ENCODE measurements at places on chromosomes 5 and 9.

- DNase-seq = peak; percentile 35
Observed at GRCh38 chr9:121896545-121896943, 196.6 kb downstream of the TTLL11 start.

DNA sequence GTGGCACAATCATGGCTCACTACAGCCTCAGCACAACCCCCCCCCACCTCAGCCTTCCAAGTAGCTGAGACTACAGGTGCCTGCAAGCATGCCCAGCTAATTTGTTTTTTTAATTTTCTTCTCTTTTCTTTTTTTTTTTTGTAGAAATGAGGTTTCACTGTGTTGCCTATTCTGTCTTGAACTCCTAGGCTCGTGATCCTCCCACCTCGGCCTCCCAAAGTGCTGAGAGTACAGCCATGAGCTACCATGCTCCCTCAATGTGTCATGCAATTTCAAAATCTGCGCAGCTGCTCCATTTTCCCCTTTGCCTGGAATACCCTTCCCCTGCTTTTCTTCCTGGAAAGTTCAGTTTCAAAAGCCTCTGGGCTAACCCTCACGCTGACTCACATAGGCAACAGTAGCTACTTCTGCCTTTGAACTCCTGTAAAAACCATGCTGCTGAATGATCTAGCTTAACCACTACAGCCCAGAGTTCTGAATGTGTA, 71.0 kb upstream of the IL7R start:
- peak; percentile 83 for DNase-seq

DNA sequence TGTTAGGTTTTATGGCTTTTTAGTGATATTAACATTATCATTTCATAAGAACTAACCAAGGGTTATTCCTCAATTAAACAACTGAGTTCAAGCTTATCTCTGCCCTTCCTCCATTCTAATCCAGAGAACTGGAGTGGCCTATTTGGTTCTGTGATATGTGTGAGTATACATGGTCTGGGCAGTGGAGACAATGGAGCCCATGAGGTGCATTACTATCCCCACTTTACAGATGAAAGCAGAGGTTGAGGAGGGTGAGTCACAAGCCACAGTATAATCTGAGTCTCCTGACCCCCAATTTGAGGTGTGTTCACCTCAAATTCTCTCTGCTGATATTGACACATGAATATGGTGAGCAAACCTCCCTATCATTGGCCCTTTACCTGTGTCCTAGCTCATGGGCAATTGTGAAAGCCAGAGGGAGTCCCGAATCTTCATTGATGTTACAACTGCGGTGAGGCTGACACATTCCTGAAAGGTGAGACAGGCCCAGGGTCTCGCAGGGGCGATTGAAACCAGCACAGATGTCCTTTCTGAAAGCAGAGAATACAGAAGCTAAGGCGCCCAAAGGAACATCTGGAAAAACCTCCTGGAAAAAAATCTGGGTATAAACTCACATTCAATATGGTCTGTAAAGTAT, 217.2 kb downstream of the TARS1 start:
- DNase-seq = no peak

- no peak for DNase-seq
Observed at GRCh38 chr5:39835371-39835770, 410.6 kb upstream of the DAB2 start.

DNA sequence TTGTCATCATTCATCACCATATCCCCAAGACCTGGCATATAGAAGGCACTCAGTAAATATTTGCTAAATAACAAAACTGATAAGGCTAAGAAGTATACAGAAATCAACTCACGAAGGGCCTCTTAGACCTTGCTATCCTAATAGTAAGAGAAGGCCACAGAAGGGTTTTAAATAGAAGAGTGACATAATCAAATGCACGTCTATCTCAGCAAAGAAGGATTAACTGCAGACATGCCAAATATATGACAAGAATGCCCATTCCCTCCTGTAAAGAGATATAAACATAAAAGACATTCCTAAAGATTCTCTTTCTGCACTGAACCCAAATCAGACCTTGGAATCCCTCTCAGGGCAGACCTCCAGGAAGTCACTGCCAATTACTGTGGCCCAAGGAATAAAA, 34.1 kb downstream of the ECPAS start:
- DNase-seq = no peak

DNA sequence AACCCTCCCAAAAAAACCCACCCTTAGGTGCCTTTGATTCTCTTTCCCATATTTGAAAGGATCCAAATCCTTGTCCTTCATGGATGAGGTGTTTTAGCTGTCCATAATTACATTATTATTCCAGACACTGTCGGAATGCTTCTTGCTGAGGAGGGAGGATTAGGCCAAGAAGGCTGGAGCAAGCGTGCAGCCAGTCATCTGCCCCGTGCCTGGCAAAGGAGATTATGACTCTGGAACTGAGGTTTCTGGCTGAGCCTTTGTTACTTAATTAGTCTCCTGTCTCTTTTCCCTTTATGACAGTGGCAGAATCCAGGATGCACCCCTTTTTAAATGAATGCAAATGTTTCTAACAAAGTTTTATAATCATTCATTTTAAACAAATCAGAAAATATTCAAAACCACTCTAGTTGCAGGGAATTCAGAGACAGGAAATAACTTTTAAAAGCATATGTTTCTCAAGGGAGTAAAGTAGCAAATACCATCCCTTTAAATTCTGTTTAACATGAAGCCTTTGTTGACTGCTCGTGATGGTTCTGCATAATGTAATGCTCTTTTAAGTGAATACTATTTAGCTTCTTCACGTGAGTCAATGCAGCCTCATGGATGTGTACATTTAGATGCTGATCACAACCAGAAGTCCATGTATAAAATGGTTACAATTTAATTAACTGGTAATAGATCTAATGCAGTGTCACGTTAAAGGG, 69.8 kb downstream of the GALNT10 start:
- no peak for DNase-seq

DNA sequence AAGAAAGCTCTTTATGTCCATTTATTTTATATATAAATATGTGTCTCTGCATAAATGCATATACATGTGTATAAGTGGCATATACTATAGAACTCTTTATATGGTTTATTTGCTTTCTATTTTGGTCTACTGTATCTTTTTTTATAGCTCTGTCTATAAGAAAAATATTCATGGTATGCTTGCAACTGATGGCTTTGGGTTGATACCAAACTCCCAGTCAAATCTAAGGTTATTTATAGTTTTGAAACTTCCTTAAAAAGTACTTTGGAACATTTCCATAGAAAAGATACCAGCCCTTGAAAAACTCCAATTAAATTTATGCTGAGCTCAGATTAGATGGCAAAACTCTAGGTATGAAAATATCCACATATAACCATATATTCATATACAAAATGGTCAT, 120.0 kb upstream of the KLF9 start:
- DNase-seq = no peak

GRCh38 chr9:79975621-79976256, 404.0 kb downstream of the TLE4 start:
- DNase-seq = no peak

- DNase-seq = no peak
Observed at GRCh38 chr5:121296356-121296755, 555.3 kb upstream of the FTMT start.

GRCh38 chr9:129174724-129175514, 3.1 kb downstream of the IER5L start:
- DNase-seq = peak; percentile 72

- DNase-seq = no peak
Observed at GRCh38 chr5:179185256-179185940, 125.2 kb downstream of the ZNF354C start.

- no peak for DNase-seq
Observed at GRCh38 chr5:172903790-172904189, 55.4 kb upstream of the RPL26L1 start.

- peak; percentile 66 for DNase-seq
Observed at GRCh38 chr9:137878146-137878941, 762 bp downstream of the CACNA1B start.

GRCh38 chr5:180487556-180487955, 6.6 kb upstream of the CNOT6 start:
- no peak for DNase-seq

- no peak for DNase-seq
Observed at GRCh38 chr5:158698023-158698639, 401.6 kb downstream of the EBF1 start.

GRCh38 chr5:56818450-56819037, 3.2 kb downstream of the MAP3K1 start:
- DNase-seq = no peak

DNA sequence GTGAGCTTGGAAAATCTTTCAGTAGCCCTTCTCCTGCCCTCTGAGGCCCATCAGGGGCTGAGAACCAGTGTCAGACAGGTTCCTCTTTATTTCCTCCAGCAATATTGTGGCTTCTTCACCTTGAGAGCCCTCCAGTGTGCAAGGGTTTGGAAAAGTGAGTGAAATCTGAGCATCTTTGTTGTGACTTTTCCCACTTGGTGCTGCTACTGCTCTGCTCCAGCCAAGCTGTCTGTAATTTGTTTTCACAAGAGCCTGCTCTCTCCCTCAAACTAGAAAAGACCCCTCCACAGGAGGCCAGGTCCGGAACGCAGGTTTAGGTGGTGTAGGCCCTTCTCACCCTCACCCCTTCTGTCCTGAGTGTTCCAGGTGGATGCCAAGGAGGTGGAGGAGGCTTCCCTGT, 57.4 kb upstream of the SPRY4 start:
- no peak for DNase-seq

- DNase-seq = no peak
Observed at GRCh38 chr9:112142420-112142819, 32.7 kb downstream of the SUSD1 start.

GRCh38 chr5:123865641-123866040, 353.7 kb downstream of the CSNK1G3 start:
- no peak for DNase-seq

- no peak for DNase-seq
Observed at GRCh38 chr5:65916636-65917035, 9.7 kb upstream of the ERBIN start.

DNA sequence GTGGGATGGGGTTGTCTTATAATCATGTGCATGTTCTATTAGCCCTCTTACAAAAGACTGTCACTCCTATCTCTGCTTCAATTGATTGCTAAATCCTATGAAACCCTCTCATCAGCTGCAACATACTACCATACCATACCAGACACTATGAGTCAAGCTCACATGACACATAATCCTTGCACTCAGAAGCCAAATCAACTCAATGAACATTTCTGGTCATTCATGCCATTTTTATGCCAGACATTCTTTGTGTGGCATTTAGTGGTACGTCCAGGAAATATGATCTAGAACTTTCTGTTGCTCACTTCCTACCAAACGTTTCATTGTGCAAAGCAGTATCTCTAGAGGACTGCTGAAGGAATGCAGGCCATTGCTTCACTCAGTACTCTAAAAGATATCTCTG, 159.2 kb upstream of the GNA14 start:
- no peak for DNase-seq

DNA sequence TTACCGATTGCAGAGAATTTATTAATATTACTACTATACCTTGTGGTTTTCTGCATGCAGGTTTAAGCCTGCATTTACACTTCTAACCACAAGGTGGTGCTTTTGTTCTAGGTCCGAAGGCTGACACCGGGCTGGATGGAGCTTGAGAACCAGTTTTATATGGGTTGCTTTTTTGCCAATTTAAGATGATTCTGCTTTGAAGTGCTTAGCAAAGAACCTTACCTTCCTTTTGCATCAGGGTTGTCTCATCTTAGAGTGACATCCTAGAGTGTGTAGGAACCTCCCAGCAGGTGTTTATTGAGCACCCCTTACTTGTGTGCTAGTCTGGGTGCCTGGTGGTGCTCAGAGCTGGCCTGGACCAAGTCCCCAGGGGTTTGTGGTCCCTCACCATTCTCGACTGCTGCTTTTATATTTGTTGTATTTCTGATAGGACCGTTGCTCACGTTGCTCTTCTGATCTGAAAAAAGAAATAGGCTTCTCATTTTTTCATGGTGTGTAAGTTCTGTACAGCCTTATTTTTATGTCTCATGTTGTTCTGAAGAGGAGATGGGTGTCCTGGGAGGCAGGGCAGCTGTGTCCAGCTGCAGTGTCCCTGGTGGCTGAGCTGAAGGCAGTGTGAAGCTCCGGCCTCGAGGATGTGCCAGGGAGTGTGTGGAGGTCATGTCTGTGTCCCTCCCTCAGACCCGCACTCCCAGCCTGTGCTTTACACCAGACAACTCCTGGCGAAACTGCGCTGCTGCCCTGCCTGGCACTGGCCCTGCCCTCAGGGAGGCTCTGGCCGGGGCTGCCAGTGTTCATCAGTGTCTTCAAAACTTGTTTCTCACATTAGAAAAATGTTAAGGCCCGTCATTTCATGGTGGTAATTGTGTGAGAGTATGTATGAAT, 54.3 kb downstream of the EHMT1 start:
- DNase-seq = no peak

DNA sequence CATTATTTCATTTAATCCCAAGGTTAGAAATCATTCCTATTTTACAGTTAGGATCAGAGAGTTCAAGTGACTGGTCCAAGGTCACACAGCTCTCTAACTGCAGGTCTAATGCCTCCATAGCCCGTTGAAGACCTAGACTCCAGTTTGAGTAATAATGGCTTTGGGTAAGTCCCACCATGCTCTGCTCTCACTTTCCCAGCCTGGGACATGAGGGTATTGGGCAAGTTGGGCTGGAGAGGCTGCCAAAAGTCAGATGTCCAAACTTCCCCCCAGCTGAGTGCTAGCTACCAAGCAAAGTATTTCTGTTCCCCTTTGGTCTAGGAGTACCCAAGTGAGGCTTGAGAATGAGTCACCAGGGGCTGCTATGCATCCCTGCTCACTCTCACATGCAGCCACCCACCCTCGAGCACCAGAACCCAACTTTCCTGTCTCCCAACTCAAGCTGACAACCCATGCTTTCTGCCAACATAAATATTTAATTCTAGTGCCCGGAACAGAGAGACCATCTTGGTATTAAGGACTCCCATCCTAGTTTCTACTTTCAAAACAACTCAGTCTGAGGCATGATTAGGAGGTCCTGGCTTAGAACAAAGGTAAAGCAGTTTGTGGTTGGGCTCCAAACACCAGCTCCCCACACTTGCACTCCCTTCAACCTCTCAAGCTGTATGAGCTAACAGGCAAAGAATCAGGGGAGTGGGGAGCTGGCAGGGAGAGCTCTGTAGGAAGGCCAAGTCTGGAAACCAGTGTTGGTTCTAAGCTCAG, 236.5 kb upstream of the TRIM32 start:
- DNase-seq = no peak

DNA sequence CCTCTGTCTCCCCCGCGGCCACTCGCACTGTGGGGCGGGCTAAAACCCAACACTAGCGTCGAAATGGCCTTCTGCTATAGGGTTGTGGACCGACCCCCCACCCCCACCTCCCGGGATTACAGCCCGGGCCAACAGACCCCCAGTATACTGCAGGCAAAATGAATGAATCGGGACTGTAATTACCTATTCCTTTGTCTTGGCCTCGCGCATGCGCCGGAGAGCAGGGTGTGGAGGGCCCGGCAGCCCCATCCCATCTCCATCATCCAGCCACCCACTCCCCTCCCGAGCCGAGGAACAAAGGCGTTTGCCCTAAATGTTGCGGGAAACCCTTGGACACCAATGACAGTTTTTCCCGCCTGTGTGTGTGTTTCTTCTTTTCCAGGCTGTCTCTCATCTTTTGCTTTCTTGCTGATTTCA, 1.6 kb downstream of the BASP1 start:
- no peak for DNase-seq

DNA sequence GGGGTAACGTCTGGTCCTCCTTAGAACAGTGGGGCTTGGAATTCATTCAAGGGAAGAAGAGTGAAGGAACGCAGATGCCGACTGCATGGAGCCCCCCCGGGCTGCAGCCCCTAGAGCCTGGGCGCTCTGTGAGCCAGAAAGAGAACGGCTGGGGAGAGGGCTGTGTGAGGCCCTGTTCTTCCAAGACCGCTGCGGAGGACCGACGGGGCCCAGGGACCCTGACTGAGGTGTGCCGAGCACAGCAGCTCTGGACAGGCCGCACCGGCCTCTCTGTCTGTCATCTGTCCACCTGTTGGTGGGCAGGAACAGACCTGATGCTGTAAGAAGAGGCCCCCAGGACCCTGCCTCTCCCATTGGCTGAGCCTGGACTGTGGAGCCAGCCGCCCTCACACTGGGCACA, 7.7 kb upstream of the NOTCH1 start:
- DNase-seq = no peak
